ENCODE measurements at places on chromosomes 6 and 20.

DNA sequence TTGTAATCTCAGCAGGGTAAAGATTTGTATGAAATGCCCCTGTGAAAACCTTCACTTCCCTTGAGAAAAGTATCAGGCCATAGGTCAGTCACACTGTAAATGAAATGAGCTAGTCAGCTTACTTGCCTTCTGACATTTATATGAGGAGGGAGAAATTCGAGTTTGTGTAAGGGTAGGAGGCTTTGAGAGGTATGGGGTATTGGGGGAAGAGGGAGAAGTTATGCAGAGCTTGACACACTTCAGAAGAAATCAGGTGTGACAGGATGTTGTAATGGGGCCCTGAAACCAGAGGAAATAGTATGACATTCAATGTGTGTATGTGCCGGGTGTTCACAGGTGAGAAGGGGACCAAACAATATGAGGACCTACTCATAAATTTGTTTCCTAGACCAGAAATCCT lies 64.2 kb upstream of the CCN6 start:
- H3K36me3 ChIP-seq = no peaks in the 10 kb centered on the region
- no peak for DNase-seq

DNA sequence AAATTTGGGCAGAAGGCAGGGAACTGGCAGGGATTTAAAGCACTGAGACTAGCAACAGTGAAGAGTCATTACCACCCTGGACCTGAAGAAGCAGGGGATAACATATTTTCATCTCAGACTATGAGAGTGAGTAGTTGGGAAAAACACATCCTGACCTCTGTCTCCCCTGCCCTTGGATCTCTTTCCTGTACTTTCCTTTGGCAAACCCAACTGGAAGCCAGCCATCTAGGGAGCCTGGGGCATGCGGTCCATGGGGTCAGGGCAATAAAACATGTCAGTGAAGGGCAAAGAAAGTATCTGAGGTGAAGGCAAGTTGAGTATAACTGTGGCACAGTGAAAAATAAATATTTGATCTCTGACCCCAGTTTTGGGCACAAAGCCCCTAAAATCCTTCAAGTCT lies 698.2 kb downstream of the DOK5 start:
- no peaks in the 10 kb centered on the region for H3K4me1 ChIP-seq
- no peak overlapping the region for H3K4me3 ChIP-seq
- no peaks in the 10 kb centered on the region for H3K27me3 ChIP-seq
- DNase-seq = no peak

GRCh38 chr6:2848851-2849250 lies 7.2 kb upstream of the SERPINB1 start:
- DNase-seq = no peak
- H3K27ac ChIP-seq = no peak overlapping the region
- peaks cover 26% of the 10 kb centered on the region for H3K4me1 ChIP-seq
- H3K27me3 ChIP-seq = no peaks in the 10 kb centered on the region
- no peaks in the 10 kb centered on the region for H3K36me3 ChIP-seq
- H3K4me3 ChIP-seq = no peak overlapping the region

DNA sequence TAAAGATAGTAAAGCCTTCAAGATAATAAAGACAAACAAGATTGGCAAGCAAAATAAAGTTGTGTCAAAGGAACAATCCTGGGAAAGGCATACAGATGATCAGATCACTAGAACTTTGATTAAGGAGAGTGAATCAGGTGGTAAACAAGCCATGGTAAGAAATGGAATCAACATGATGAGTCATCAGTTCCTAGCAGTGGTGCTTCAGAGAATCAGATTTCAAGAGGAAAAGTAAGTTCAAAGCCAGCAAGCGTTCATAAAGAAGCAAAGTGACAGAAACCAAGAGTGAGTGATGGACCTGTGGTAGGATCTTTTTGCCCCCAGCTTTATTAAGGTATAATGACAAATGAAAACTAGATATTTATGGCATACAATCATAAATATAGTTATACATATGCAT lies 340.4 kb downstream of the TPBG start:
- no peaks in the 10 kb centered on the region for H3K27me3 ChIP-seq
- no peaks in the 10 kb centered on the region for H3K36me3 ChIP-seq
- H3K27ac ChIP-seq = no peak overlapping the region
- no peak overlapping the region for H3K4me3 ChIP-seq
- no peak for DNase-seq
- H3K4me1 ChIP-seq = peaks cover 10% of the 10 kb centered on the region

Measured in HCT116 (cell line).